ENCODE measurements at places on chromosomes 7 and 10.

DNA sequence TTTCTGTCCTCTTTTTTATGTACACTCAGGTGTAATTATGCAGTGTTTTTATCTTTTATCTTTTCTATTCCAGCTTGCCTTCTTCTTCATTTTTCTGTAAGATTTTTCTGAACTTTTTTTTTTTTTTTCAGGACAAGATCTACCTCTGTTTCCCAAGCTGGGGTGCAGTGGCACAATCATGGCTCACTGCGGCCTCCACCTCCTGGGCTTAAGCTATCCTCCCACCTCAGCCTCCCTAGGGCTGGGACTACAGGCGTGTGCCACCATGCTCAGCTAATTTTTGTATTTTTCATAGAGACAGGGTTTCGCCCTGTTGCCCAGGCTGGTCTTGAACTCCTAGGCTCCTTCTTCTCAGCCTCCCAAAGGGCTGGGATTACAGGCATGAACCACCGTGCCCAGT lies 6.3 kb upstream of the CALD1 start:
- DNase-seq: no peak

- no peak for DNase-seq
Observed at GRCh38 chr7:77209479-77210139, 10.0 kb upstream of the FGL2 start.

GRCh38 chr7:74535951-74536356 lies 82.2 kb downstream of the GTF2IRD1 start:
- no peak for DNase-seq

DNA sequence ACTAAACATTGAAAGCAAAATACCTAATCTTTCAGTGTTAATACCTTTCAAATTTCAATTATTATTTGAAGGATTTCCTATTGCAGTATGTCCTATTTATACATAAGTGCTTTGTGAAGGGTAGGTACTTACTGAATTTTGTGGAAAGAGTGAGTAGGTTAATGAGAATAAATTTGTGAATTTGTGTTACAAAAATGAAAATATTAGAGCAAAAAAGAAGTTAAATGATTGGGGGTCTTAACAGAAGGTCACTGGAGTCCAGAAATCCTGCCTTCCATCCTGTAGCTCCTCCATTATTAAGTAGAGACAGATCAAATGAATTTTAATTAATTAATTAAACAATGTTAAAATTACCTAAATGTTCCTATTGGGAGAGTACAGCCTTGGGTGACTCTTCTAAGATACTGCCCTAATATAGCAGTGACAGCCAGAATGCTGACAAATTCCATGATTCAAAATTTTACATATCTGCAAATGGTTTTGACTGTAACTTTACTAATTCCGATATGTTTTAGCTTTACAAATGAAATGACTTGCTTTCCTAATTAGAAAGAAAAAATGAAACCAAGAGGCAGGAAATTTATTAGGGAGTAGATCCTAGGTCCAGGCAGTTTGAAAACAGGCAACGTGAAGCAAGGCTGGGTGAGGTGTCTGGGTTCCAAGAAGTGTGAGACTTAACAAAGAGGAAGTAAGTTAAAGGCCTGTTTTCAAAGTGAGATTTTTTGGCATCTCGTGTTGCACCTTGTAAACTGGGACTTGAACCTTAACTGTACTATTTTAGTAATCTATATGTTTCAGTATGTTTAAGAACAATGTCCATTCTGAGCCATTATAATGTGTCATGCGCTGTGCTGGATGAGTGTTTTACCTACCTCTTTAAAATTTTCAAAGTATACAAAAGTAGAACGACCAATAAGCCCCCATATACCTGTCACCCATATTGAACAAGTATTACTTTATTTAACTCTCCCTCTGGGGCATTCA lies 1.5 kb downstream of the PIK3CG start:
- DNase-seq: no peak

- DNase-seq: no peak
Observed at GRCh38 chr10:115441907-115442545, 348.9 kb downstream of the ATRNL1 start.

DNA sequence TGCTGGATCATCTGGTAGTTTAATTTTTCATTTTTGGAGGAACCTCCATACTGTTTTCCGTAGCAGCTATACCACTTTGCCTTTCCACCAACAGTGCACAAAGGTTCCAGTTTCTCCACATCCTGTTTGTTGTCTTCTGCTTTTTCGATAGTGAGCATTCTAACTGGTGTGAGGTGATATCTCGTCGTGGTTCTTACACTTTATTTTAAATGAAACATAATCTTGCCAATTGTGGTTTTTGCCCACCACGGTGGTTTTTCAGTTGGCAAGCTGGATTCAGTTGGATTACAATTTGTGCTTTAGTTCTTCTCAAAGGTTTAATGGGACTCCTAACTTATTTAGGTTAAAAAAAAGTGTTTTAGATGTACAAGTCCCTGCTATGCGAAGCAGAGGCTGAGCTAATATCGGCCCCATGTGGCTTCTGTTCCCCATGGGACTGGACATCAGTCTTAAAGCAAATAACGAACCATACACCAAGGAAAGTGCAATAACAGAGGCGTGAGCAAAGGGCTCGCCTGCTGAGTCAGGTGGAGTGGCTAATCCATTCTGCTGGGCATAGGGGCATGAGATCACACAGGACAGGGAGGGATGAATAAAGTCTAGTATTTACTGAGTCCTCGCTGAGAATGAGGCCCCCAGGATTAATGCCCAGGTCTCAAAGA lies 153.6 kb downstream of the AOAH start:
- no peak for DNase-seq

DNA sequence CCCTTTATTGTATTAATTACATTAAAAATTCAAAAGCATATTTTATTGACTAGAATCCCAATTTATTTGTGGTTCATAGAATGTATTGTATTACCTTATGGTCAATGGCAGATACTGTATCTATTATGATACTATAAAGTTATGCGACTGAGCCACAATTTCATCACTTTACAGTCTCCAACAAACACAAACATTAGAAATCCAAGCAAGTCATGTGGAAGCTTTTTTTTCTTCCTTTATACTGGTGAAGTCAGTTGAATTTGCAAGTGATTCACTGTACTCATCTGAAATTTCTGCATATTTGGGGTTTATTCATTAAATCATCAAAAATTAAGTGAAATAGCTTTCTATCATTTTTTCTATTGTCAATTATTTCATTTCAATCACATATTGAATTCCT lies 54.3 kb downstream of the BMPER start:
- DNase-seq: no peak

- no peak for DNase-seq
Observed at GRCh38 chr10:69816521-69816920, 14.8 kb downstream of the COL13A1 start.

- no peak for DNase-seq
Observed at GRCh38 chr7:150514748-150515222, at the start of gene GIMAP7. Gene GIMAP7 (plus strand): TSS chr7:150514872. CDS start chr7:150519975, 5,103 bp downstream.

DNA sequence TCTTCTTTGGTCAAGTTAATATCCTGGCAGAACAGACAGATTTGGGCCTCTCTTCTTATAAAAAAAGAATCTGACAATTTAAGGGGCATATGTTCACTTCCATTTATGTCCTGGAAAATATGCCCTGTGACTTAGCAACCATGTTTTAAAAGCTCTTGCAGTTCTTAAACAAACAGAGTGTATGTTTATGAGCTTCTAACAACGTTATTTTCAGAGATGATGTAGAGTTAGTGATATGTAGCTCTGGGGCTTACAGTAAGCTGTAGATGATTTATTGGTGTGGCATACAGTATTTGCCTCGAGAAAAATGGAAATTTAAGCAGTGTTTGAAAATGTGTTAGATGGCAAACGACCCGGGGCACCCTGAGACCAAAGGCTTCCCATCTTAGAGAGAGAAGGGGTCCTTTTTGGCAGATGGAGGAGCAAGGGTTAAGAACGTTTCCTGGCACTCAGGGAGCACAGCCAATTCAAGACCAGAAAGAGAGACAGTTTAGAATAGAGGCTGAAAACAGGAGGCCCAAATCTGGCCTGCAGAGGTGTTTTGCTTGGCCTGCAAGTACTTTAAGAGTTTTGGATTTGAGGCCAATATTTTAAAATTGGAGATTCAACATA lies 397.5 kb downstream of the KCNMA1 start:
- DNase-seq: no peak

DNA sequence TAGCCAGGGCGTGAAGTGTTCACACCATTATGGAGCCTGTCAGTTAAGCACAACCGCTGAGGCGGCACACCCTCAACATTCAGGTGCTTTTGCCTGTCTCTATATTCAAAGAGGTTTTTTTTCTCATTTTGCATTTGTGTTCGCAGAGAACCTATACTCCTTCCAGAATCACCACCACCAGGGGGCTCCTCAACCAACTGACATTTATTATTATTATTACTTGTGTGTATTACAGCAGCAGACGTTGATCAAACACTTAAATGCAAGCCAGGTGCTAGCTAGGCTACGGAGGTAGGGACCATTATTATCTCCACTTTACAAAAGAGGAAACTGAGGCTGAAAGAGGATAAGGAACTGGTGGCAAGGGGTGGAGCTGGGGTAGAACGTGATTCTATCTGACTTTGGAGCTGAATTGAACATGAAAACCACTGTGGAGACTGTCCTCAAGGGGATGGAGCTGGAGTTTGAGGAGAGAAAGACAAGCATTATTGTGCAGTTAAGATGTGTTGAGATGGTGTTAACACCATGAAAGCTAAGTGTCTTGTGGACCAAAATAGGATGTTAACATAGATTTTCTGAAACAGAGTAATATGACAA lies 133.8 kb upstream of the PLXNA4 start:
- DNase-seq: peak; percentile 34

GRCh38 chr7:147492606-147493005 lies 1098.0 kb upstream of the C7orf33 start:
- DNase-seq: peak; percentile 68

DNA sequence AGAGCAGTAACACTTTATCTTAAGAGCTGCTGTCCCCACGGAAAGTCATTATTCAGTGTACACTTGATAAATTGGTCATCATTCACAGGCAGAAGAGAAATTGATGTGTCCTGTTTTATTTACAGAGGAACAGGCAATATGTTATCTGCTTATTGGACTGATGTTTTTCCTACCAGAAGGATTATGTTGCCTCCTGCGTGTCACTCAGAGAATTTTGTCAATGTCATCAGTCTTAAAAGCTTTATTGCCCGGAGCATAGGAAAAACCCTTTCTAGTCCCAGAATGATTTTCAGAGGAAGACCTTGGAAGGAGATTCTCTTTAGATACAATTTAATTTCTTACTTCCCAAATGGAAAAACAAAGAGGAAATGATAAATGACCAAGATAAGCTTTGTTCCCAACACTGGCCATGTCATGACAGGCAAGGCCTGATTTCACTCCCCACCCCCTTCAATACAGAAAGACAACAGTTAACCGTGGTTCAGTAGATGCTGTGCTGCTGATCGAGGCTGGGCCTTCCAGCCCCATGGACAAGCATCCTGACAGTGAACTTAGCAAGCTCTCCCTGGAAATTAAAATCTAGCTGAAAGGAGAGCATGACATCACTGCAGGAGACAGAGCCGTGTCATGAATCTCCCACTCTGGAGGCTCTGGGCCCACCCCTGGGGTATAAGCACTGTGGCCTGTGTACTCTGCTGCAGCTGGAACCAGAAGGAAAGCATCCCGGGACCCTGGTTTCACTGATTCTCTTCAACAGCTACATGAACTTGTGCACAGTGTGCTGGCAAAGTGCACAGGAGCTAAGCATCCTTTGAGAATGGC lies 118.8 kb upstream of the LYZL2 start:
- no peak for DNase-seq

Data from fibroblast of upper back skin (primary cell).